ENCODE measurements at places on chromosomes 7 and 10.

DNA sequence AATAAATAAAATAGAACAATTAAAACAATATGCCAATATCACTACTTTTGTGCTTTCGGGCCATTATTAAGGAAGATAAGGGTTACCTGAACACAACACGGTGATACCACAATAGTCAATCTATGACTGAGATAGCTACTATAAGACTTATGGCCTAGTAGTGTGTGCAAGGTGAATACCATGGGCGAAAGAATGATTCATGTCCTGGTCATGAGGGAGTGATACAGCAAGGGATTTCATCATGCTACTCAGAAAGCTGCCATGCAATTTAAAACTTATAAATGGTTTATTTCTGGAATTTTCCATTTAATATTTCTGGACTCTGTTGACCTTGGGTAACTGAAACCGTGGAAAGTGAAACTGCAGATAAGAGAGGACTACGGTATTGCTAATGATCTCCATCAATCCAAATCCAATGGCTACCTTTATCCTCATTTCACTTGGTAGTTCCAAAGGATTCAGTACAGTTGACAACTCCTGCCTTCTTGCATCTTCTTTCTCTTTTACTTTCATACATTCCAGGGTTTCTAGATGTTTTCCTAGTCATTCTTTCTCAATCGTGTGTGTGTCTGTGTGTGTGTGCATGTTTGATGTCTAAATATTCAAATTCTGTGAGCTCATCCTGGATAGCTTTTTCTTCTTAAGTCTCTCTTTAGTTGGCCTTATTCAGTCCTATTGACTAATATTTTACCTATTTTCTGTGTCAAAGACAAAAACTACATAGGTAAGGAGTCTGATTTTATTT is 100.5 kb upstream of the MAGI2 start:
- no peak for DNase-seq

DNA sequence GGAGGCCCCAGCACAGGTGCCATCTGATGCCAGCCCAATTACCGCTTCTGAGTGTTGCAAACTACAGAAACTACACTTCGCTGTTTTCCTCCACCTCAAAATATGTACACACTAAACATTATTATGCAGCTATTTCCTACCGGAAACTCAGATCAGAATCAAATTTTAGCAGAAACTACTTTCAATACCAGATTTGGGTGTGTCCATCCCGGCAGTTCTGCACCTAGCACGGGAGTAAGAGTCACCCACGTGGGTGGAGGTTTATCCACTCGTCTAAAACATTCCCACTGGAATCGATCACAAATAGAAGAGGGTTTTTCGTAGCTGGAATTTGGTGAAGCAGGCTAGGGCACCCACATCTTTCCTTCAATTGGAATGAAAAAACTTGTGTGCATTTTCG is 214.4 kb upstream of the PRKCQ start:
- no peak for DNase-seq

DNA sequence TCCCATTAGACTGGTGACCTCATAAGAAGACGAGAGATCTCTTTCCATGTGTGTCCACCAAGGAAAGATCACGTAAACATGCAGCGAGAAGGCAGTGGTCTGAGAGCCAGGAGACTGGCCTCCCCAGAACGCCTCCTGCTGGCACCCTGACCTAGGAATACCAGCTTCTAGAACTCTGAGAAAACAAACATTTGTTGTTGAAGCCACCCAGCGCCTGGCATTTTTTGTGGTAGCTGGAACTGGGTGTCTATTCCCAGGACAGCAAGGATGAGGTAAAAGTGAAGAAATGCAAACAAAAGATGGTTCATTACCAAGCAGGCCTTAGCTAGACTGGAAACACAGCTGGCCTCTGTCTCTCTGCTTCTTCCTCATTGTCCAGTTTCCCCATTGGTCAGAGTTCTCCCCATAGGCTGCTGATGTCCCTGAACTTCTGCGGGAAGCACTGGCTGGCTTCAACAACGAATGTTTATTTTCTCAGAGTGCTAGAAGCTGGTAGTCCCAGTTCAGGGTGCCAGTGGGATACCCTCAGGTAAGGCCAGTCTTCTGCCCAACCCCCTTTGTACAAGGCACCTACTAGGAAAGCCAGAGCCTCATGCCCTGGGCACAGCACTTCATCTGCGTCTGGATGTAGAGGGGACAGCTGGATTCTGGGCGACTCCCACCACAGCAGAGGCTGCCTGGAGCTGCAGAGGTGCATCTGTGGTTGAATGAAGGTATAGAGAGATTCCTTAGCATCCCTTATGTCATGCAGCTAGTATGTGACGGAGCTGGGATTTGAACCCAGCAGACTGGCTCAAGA is 304.9 kb downstream of the TCERG1L start:
- no peak for DNase-seq

DNA sequence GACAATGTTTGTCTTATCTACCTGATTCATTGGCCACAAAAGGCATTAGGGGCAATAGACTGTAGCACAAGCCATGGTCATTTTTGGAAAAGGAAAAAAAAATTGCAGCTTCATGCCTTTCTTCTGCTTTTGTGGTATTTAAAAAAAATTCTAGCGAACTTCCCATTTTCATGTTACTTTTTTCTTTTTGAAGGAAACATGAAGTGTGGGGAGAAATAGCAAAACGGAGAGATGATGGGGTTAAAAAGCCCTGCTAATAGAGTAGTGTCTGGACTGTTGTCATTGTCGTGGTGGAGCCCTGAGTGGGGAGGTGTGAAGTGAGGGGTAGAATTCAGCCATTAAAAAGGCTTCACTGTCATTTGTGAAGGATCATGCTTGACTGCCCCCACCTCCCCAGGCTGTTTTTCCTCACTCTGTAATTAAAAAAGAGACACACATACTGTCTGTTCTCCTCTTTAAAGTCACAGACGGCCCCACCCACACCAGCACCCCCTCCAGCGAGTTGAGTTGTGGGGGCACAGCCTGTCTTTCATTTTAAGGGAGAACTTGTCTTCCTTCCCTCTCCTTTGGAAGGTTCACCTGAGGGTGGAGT is 272.4 kb downstream of the CREB5 start:
- no peak for DNase-seq

GRCh38 chr7:64619705-64620104 is 46.2 kb upstream of the ZNF107 start:
- DNase-seq = no peak

- no peak for DNase-seq
Observed at GRCh38 chr7:90207956-90208355, 3.6 kb upstream of the STEAP2 start.

DNA sequence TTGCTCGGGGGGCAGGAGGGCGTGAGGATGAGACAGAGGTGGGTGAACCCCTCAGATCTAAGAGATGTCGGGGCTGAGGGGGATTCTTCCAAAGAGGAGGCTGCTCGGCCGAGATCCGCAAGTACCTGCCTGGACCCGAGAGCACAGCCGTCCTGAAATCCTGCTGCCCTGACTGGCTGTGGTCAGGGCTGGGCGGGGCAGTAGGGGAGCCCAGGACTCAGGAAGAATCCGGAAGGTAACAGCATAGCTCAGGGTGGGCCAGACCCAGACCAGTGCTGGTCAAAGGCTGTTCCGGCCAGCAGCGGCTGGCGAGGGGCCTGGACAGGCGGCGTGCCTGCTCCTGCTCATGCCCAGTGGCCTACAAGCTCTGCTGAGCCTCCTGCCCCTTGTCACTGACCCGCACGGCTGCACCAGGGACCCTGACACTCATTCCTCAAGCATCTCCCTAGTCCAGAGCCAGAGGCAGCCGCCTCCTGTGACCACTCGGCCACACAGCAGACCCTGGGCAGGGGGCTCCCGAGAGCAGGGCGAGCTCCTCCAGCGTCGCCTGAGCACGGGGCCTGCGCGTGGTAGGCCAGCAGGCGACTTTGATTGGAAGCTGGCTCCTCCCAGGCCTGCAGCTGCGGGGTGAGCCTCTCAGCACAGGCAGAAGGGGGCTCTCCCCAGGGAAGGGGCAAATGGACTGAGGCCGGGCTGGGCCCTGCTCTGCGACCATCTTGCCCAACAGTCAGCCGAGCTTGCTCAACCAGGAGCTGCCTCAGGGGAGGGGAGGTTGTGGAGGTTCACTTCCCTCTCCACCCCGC is 3.1 kb upstream of the ADAP1 start:
- DNase-seq = no peak

- DNase-seq = no peak
Observed at GRCh38 chr7:157046681-157047080, 36.2 kb upstream of the MNX1 start.
